ENCODE measurements at places on chromosomes 12 and 14.

GRCh38 chr14:23697680-23698079 lies 61.5 kb downstream of the DHRS2 start:
- DNase-seq, result no peak

GRCh38 chr14:80862983-80863382 lies 78.6 kb downstream of the CEP128 start:
- DNase-seq, result no peak

DNA sequence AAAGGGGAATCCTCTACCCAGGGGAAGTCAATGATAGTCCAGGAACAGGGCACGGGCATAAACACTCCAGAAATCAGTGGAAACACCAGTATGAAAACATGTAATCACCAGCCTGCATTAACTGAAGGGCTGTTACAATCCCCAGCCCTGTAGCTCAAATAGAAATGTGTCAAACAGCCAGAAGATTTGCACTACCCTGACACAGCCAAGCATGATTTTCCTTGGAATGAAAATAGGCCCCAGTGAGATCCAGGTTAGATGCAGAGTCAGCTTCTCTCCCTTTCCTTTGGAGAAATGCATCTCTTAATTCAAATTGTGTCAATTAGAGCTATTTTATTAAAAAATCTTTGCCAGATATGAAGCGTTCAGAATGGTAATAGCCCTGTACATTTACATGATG lies 158.1 kb downstream of the RPS29 start:
- DNase-seq, result no peak

DNA sequence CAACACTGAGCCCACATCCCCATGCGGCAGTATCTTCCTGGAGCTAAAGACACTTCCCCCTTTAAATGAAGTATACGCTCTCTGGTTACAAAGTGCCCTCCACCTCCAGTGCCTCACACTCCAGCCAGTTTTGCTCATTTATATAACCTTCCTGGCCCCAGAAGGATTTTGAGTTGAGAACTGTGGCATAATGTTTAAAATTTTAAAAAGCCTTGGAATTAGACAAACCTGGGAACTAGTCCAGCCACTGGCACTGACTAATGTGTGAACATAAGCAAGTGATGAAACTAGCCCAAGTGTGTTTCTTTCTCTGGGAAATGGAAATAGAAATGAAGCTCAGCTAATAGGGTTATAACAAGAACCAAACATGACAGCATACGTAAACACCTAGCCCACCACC lies 723.7 kb upstream of the USP15 start:
- DNase-seq, result no peak

- DNase-seq, result no peak
Observed at GRCh38 chr12:121283841-121284240, 12.7 kb downstream of the CAMKK2 start.

DNA sequence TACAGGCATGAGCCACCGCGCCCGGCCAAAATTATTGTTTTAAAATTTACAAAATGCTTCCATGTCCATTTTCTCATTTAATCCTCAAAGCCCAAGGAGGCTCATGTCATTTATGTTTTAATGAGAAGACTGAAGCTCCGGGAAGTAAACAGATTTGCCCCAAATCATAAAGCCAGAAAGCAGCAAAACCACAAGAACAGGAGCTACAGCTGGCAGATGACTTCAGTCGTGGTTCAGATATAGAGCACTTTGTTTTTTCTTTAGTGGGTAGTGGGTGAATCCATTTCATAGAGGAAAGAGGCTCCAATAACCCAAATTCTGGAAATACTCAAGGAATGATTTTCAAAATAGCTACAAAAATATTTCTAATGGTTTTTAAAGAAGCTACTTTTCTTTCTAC lies 45.4 kb upstream of the VPS33A start:
- no peak for DNase-seq

DNA sequence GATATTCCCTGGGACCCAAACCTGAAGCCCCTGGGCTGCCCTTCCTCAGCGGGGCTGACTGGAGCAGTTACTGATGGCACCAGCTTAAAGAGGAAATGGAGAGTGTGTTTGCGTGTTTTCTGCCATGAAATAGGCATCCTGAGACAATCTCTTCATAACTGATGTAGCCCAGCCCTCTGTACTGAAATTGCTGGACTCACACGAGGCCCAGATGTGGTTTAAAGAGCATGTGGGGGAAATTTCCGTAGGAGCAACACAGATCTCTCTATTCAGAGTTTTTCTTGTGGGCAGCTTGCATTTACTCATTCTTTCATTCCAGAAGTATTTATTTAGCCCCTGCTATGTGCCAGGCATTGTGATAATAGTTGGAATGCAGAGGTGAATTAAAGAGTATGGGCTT lies 782.1 kb upstream of the TBX3 start:
- no peak for DNase-seq

DNA sequence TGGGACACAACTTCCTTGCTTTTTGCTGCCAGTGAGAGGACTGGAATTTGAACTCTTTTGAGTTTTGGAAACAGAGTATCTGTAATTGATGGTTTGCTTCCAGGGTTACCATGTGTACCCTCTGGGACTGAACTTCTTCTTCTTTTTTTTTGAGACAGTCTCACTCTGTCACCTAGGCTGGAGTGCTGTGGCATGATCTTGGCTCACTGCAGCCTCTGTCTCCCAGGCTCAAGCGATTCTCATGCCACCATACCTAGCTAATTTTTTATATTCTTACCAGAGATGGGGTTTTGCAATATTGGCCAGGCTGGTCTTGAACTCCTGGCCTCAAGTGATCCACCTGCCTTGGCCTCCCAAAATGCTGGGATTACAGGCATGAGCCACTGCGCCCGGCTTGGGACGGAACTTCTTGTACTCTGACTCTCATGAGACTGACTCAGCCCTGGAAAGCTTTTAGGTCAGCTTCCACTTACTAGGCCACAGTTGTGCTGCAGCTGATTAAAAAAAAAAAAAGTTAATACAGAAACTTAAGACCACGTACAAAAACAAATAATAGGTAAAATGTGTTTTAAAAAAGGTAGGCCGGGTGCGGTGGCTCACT lies 15.8 kb downstream of the SEL1L start:
- DNase-seq, result no peak

GRCh38 chr14:74364271-74364880 lies 16.1 kb downstream of the VRTN start:
- DNase-seq, result no peak

DNA sequence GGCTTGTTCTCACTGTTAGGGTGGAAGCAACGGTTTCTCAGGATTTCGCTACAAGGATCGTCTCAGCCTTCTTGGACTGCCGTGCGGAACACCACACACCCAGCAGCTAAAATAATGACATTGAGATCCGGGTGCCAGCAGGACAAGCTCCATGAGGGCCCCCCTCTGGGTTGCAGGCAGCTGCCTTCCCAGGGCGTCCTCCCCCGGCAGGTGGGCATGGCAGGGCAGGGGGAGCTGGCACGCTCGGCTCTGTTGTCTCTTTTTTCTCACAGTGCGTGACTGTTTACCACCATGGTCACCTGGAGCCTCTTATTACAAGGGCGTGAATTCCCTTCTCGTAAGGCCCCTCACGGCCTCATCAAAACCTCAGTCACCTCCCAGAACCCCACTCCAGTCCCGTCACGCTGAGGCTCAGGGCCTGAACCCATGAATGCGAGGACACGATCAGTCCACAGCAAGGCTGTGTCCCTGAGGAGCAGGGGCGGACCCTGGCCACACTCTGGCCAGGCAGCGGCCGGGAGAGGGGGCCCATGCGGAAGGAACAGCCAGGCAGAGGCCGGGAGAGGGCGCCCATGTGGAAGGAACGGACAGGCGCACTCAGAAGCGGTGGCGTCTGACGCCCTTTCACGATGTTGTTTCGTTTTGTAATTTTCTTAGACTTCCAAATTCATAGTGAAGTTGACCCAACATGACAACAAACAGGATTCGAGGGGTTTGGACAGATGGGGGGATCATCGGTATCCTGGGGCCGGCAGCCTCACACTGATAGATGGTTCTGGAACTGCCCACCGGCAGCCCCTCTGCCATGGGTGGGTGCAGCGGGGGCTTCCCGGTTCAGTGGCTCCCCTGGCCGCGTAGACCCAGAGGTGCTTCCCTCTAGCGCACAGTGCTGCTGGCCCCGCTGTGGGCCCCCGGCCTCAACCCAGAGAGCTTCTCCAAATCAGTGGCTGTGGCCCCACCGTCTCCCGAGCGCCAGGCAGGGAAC lies 10.0 kb downstream of the LRCOL1 start:
- DNase-seq, result no peak

GRCh38 chr14:71141701-71142374 lies 234.6 kb downstream of the PCNX1 start:
- DNase-seq, result no peak

DNA sequence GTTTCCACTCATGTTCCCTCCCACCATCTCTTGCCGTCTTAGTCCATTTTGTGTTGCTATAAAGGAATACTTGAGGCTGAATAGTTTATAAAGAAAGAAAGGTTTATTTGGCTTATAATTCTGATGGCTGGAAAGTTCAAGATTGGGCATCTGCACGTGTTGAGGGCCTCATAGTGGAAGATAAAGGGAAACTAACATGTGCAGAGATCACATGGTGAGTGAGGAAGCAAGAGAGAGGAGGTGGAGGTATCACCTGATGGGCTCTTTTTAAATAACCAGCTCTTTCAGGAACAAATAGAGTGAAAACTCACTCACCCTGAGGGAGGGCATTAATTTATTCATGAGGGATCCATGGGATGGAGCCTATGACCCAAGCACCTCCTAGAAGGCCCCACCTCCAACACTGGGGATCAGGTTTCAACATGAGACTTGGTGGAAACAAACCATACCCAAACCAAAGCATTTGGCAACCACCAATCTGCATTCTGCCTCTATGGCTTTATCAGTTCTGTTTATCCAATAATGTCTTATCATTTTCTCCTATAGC lies 29.5 kb downstream of the MYO1H start:
- no peak for DNase-seq

DNA sequence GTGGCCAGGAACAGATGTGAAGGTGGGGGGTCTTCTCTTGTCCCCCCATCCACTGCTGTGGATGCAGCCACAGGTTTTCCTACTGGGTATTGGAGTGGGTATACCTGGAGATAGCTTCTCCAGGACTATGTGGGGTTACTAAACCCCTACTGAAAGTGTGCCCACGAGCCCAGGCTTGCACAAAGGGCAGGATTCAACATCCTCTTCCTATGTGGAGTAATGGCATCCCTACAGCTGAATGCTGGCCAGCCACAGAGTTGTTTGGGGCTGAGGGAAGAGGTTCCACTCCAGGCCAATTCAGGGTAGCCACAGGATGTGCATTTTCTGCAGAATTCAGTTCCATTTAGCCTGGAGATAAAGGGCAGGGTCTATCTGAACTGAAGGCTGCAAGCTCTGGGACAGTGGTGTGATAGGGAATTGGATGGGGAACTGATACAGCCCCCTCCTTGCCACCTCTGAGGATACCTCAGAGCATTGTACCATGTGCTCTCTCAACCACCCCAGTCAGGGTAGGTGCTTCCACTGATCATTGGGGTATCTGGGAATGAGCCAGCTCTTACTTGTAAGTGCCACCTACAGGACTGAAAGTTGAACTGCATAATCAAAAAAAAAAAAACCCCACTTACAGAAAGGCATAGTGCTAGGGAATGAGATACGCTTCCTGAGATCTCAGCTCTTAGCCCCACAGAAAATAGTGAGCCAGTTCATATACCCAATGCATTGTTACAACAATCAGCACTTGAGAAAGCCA lies 187.1 kb downstream of the KITLG start:
- DNase-seq, result no peak

All from stimulated activated CD8-positive, alpha-beta memory T cell treated with anti-CD3 and anti-CD28 coated beads, Interleukin-15, amount 100 ng/mL, for 48 hours (primary cell).